ENCODE measurements at places on chromosomes 2 and 18.

- peak; percentile 59 for DNase-seq
These were observed 692.7 kb downstream of the SOCS6 start for GRCh38 chr18:70981400-70982140.

GRCh38 chr2:36680012-36680411 lies 16.5 kb upstream of the VIT start:
- no peak for DNase-seq

DNA sequence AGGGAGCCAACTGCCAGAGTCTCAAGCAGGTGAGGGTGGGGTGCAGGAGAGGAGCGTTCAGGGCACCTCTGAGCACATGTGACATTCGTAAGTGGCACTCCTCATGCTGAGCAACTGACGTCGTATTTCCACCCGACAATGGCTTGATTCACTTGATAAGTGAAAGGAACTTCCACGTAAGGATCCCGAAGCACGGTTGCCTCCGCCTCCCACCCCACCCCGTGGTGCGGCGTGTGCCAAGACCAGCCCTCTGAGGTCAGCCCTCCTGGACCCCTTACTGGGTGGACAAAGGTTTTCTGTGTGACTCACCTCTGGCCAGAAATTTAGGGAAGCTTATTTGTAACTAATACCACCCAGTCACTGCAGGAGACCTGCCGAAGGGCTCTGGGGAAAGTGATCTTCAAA lies 59.9 kb downstream of the AGAP1 start:
- DNase-seq, result no peak

DNA sequence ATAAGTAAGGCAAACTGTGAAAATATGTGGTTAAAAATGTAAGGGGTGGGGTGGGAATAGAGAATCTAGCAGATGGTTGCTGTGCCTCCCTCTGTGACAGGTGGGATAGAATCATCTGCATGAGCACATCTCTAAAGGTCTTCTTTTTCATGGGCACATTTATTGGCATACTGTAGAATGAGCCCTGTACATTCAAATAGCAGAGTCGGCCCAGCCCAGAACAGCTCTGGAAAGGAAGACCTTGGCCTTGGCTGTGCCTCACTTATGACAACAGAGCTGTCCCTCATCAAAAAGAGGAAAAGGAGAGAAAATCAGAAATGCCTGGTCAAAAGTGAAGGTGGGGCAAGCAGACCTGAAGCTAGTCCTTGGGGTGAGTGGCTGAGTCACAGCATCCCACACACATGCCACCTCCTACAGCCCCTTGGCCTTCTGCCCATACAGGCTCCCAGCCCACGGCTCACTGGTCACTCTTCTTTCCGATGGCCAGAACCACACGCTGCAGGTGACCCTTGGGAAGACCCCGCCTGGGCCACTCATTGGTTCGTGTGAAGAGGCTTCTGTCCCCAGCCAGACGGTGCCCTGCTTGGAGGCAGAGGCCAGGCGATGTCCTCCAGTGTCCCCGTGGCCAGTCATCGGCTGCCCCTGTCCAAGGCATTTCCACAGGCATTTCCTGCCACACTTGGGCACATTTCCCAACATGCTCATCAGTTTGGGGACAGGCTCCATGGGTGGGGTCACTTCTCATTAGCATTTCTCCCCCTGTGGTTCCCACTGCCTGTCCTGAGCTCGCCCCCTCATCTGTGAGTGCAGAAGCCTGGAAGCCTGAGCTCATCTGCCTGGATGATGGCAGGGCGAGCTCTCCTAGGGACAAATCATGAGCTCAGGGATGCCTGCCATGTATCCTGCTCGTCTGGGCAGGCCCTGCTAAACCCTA lies 113.6 kb downstream of the MCFD2 start:
- no peak for DNase-seq

DNA sequence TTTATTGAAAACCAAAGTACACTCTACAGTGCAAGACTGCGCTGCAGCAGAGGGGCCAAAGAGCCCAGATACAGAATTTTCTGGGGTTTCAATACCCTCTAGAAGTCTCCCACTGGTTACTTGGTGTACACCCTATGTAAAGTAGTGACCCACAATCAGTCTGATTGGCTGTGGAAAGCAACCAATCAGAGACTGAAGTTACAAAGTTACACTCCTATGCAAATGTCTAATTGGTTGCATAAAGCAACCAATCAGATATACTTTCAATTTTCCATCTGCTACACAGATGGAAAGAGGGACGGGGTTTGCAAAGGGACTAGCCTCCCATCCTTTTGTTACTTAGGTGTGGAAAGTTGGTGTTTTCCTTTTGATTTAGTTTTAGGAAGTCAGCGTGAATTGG lies 198.9 kb upstream of the SH3BP4 start:
- DNase-seq, result no peak

GRCh38 chr2:37794717-37795116 lies 123.3 kb upstream of the CDC42EP3 start:
- no peak for DNase-seq

DNA sequence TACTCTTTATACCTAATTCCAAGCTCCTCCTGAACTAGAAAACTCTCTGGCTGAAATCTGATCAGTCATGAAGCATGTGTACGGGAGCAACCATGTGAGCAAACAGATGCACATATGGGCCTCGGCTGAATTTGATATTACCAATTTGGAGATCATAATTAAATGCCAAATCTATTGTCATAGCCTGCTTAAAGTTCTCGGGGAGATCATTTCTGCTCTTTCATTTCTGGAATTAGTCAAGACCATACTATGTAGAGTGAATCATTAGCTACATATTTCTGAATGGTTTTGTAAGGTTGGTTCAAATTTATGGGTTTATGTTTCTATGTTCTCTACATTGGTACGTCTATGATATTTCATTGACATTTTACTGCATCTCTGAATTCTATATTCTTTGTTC lies 205.5 kb downstream of the UBE2E3 start:
- DNase-seq, result no peak

DNA sequence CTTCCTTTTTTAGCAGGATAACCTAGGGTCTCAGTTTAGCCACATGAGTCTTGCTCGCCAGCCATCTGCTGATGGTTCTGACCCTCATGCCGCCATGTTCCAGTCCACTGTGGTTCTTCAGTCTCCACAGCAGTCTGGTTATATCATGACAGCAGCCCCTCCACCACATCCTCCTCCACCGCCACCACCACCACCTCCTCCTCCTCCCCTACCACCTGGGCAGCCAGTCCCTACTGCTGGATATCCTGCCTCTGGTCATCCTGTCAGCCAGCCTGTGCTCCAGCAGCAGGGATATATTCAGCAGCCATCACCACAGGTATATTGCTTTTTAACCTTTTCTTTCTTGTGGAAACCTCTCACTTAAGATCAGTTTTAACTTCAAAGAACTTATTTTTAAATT lies 89.9 kb upstream of the UBXN4 start:
- no peak for DNase-seq

DNA sequence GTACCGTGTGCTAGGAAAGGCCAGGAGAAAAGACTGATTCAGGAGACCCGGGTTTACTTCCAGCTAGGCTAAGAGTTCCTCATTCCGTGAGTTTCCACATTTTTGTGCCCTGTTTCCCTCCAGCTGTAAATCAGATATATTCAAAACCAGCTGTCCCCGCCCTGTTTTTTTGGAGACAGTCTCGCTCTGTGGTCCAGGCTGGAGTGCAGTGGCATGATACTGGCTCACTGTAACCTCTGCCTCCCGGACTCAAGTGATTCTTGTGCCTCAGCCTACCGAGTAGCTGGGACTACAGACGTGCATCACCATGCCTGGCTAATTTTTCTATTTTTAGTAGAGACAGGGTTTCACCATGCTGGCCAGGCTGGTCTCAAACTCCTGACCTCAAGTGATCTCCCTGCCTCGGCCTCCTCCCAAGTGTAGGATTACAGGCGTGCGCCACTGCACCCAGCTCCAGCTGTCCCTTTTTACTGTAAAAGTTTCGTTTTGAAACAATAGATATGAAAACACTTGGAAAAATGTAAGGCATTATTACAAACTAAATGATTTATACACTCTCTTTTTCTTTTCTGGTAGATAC lies 112.8 kb upstream of the SEC11C start:
- no peak for DNase-seq

- DNase-seq, result peak; percentile 18
These were observed 1.8 kb downstream of the MPV17 start for GRCh38 chr2:27320958-27321543.

GRCh38 chr18:25192065-25192464 lies 159.9 kb downstream of the ZNF521 start:
- DNase-seq, result no peak

DNA sequence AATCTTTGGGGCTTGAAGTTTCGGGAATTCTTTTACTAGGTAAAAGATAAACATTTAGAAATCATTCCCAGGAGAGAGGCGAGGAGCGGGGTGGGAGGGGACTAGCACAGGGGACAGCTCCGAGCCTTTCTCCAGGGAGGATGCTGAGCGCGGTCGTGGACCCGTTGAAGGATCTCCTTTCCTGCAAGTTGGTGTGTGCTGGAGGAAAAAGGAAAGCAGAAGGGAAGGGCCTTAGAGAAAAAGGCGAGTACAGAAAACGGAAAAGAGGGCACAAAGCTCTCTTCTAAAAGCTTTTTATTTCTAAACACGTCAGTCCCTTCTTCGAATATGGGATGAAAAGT lies 640 bp downstream of the SLC39A6 start:
- no peak for DNase-seq

- no peak for DNase-seq
These were observed 498.3 kb upstream of the LRRTM4 start for GRCh38 chr2:78020491-78020890.

- peak; percentile 38 for DNase-seq
These were observed 163.1 kb upstream of the RGPD4 start for GRCh38 chr2:107663632-107664031.

DNA sequence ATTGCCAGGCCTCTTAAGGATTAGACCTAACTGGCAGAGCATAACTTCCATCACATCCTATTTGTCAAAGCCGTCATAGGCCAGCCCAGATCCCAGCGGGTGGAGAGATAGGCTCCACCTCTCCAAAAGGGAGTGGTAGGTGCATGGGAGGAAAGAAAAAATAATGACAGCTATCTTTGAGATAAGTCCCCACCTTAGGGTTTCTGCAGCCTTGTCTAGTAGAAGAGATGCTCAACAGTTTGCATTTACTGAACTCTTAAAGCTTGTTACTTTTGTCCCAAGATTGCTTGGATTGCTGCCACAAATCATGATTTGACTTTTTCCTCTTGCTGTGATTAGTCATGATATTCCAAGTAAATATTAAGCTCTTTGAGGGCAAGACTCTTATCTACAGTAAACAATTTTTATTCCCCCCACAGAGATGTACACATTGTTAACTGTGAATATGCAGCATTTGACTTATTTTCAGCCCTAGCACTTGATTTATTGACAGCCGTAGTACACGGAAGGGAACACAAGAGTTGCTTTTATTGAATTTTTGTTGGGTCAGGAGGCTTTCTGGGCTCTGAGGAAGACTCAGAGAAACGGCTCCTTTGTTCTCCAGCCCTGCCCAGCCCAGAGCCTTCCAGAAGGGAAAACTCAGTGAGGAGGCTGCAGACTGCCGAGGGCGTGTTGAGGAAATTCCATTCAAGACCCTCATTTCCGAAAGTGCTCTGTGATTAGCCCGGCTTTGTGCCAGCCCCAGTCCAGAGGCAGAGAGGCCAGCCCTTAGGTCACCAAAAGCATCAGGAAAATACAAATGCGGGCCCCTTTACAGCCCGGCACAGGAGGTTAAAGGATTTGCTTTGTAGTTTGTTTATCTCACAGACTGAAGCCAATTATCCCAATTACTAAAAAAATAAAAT lies 75.5 kb upstream of the ZNF532 start:
- DNase-seq, result no peak

- no peak for DNase-seq
These were observed 149.3 kb downstream of the COL6A3 start for GRCh38 chr2:237264480-237265219.

DNA sequence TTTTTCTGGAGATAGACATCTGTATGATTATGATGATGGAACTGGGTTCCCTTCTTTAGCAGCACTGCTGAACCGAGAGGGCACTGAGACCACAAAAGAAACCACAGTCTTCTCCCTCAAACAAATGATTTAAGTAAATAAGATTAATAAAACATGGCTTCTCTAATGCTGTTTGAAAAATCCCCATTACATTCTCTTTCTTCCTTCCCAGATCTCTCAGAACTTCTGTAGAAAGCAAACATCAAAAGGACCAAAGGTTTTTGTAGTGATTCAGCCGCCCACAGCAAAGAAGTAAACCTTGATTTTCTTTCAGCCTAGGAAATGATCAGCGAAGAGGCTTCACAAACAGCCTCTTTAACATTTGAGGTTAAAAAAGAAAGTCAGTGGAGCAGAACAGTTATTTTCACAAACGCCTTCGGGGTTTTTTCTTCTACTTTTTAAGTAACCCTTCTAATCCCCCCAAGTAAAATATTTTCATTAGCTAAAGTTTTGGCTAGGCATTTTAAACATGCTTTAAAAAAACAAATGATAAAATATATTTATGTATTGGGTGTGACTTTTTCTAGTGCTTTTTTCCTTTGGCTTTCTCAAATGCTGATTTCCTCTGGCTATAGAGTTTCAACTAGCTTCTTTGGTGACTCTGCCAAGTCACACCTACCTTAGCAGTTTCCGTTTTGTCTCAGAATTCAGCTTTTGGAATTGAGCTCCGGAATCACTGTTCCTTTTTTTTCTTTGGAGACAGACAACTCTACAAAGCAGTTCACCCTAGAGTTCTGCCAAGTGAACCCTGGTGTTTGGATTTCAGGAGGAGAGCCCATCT lies 89.6 kb downstream of the UPP2 start:
- DNase-seq, result no peak

GRCh38 chr18:61379827-61380226 lies 46.6 kb downstream of the CDH20 start:
- DNase-seq, result no peak

GRCh38 chr18:46073474-46074331 lies 1.6 kb upstream of the PSTPIP2 start:
- DNase-seq, result peak; percentile 65

GRCh38 chr2:238289574-238289973 lies 1.2 kb upstream of the PER2 start:
- no peak for DNase-seq

- DNase-seq, result no peak
These were observed 40.4 kb upstream of the CTDP1 start for GRCh38 chr18:79639072-79639829.

GRCh38 chr2:134052173-134052572 lies 201.7 kb upstream of the MGAT5 start:
- no peak for DNase-seq

GRCh38 chr2:215363461-215364156 lies 51.8 kb downstream of the ATIC start:
- DNase-seq, result no peak

DNA sequence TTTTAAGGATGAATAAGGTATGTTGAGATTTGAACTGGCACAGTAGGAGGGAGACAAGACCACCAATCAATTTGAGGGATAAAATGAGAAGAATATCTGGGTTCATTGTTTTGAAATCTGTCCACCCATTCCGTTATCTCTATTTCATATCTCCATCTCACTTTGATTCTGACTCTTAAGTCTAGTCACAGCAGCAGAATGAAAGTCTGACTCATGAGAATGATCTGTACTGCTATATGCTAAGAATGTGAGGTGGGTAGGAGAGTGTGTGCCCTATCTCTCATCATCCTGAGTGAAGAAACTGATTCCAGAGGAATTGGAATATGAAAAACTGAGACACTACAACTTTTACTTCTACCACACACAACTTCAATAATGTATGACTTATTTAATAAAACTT lies 1994.5 kb upstream of the PIK3C3 start:
- no peak for DNase-seq

Data from COR-L47 (cell line).